MCF 10A (cell line): ENCODE measurements at places on chromosomes 1 and 21. TPM values are rescaled to one million over a fixed set of nuclear protein-coding genes. Genes with fewer than 3 reads are reported as not detected.

DNA sequence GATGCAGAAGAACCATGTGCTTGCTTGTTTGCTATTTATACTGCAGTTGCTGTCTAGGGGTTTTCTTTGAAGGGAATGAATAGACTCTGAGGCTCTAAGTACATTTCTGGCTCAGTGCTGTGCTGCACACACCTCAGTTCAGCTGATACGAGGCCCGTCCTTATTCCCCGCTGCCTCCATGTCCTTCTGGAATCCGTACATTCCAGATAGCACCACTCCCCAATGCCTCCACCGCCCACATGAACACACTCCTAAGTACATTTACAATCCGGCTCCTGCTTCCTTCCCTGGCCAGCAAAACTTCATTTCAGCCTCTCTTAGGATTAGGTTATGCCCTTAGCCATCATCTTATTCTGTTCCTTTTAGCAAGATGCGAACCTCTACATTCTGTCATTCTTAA, 57.1 kb downstream of the KCNC4 start:
- peaks cover 16% of the 10 kb centered on the region for H3K27me3 ChIP-seq
- no peak overlapping the region for H3K27ac ChIP-seq
- H3K4me1 ChIP-seq = peaks cover 12% of the 10 kb centered on the region
- DNase-seq = no peak
- no peak overlapping the region for H3K4me3 ChIP-seq
- no peaks in the 10 kb centered on the region for H3K36me3 ChIP-seq

DNA sequence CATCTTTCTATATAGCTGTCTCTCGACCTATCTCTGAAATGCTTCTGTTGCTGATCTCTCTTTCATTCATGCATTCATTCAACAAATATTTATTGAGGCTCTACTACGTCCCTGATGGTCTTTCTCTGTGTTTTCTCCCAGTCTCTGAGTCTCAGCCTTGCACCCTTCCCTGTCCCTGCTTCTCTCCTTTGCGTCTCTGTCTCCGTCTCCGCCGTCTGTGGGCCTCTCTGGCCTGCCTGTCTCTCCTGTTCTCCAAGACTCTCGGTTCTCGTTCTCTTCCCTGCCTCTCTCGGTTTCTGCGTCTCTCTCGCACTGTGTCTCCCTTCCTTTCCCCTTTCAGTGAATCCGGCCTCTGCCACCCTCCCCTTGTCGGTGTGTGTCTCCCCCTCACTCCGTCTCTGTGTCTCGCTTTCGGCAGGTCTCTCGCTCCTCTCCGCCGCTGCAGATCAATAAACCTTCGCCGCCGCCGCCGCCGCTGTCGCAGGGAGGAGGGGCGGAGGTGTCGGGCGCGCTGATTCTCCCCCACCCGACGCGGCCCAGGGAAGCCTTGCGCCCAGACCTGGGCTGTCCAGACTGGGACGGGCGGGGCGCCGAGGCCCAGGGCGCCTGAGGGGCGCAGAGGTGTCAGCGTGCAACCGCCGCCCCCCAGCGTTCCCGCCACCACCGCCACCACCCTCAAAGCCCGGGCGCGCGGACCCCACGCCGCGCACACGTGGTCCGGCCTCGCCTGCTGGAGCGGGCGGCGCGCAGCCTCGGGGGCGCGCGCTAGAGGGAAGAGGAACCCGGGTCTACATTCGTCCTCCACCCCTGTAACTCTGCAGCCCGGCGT, 3.0 kb downstream of the EFNA3 start:
- H3K36me3 ChIP-seq = no peaks in the 10 kb centered on the region
- H3K4me3 ChIP-seq = peak overlapping the region; percentile 0
- H3K4me1 ChIP-seq = peaks cover 52% of the 10 kb centered on the region
- no peak for DNase-seq
- no peak overlapping the region for H3K27ac ChIP-seq
- peaks cover 30% of the 10 kb centered on the region for H3K27me3 ChIP-seq

- no peak overlapping the region for H3K27ac ChIP-seq
- no peak overlapping the region for H3K4me3 ChIP-seq
- H3K27me3 ChIP-seq = no peaks in the 10 kb centered on the region
- DNase-seq = peak; percentile 73
These were observed 73.9 kb upstream of the VTCN1 start for GRCh38 chr1:117284399-117285215.

DNA sequence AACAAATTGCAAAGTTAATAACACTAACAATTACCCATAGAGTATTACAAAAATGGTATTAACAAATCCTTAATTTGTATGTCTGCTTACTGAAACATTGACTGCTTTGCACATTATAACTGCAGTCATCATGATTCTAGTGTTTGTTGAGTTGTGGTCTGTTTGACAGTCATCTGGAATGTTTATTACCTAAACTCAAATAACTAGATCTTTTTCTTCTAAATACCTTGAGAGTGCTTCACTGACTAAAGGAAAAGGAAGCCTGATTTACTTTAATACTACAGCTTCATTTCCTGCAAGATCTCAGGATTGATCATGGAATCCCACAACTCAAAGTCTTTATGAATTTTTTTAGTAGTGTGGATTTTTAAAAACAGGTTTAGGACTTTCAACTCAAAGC, 70.0 kb downstream of the HMCN1 start:
- no peaks in the 10 kb centered on the region for H3K36me3 ChIP-seq
- no peak overlapping the region for H3K27ac ChIP-seq
- no peaks in the 10 kb centered on the region for H3K4me1 ChIP-seq
- no peaks in the 10 kb centered on the region for H3K27me3 ChIP-seq

GRCh38 chr1:159800177-159800930, 1.8 kb upstream of the FCRL6 start:
- no peaks in the 10 kb centered on the region for H3K27me3 ChIP-seq
- H3K4me3 ChIP-seq = no peak overlapping the region
- H3K4me1 ChIP-seq = peaks cover 6% of the 10 kb centered on the region
- no peak overlapping the region for H3K27ac ChIP-seq

GRCh38 chr1:243542739-243543415, 287.0 kb downstream of the SDCCAG8 start:
- no peaks in the 10 kb centered on the region for H3K4me1 ChIP-seq
- no peaks in the 10 kb centered on the region for H3K27me3 ChIP-seq
- no peak overlapping the region for H3K4me3 ChIP-seq
- no peaks in the 10 kb centered on the region for H3K36me3 ChIP-seq
- peak; percentile 57 for DNase-seq

- no peak for DNase-seq
- no peak overlapping the region for H3K4me3 ChIP-seq
- no peaks in the 10 kb centered on the region for H3K4me1 ChIP-seq
- H3K27ac ChIP-seq = no peak overlapping the region
- H3K27me3 ChIP-seq = peaks cover 61% of the 10 kb centered on the region
These were observed 18.0 kb downstream of the CD247 start for GRCh38 chr1:167500283-167500860.

- peaks cover 37% of the 10 kb centered on the region for H3K4me1 ChIP-seq
- DNase-seq = peak; percentile 36
- no peaks in the 10 kb centered on the region for H3K27me3 ChIP-seq
- no peak overlapping the region for H3K4me3 ChIP-seq
These were observed 45.7 kb downstream of the ACOT7 start for GRCh38 chr1:6347641-6348487.

GRCh38 chr21:32367158-32367557, 25.7 kb downstream of the URB1 start:
- H3K4me3 ChIP-seq = no peak overlapping the region
- peaks cover 20% of the 10 kb centered on the region for H3K4me1 ChIP-seq
- DNase-seq = no peak
- peak overlapping the region; percentile 63 for H3K27ac ChIP-seq
- H3K36me3 ChIP-seq = peaks cover 97% of the 10 kb centered on the region

GRCh38 chr1:77040826-77041225, 173.5 kb downstream of the ST6GALNAC5 start:
- no peak overlapping the region for H3K4me3 ChIP-seq
- no peak for DNase-seq
- H3K27ac ChIP-seq = peak overlapping the region; percentile 89
- H3K36me3 ChIP-seq = peaks cover 6% of the 10 kb centered on the region
- H3K4me1 ChIP-seq = peaks cover 51% of the 10 kb centered on the region
- H3K27me3 ChIP-seq = no peaks in the 10 kb centered on the region

DNA sequence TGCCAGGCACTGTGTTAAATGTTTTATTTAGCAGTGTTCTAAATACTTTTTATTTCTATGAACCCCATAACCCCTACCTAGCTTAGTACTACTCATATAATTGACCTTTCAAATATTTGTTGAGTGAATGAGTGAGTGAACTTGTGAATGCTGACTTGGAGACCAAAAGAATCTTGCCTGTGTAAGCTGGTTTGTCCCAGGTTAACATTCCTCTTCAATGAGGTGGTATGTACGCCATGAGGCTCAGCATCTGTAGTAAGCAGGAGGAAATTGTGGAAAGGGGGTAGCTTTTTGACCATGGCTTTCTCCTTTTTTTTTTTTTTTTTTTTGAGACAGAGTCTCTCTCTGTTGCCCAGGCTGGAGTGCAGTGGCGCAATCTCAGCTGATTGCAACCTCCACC, 14.6 kb downstream of the MED18 start:
- no peaks in the 10 kb centered on the region for H3K36me3 ChIP-seq
- H3K27me3 ChIP-seq = no peaks in the 10 kb centered on the region
- no peak overlapping the region for H3K4me3 ChIP-seq
- H3K4me1 ChIP-seq = no peaks in the 10 kb centered on the region
- H3K27ac ChIP-seq = no peak overlapping the region

GRCh38 chr21:39483917-39484316, 32.1 kb downstream of the SH3BGR start:
- no peak for DNase-seq
- H3K27ac ChIP-seq = no peak overlapping the region
- H3K4me3 ChIP-seq = no peak overlapping the region
- H3K36me3 ChIP-seq = no peaks in the 10 kb centered on the region

GRCh38 chr1:180365039-180365438, 135.0 kb downstream of the LHX4 start:
- H3K27ac ChIP-seq = no peak overlapping the region
- no peak overlapping the region for H3K4me3 ChIP-seq
- H3K27me3 ChIP-seq = no peaks in the 10 kb centered on the region
- peaks cover 13% of the 10 kb centered on the region for H3K4me1 ChIP-seq
- peak; percentile 30 for DNase-seq
- H3K36me3 ChIP-seq = no peaks in the 10 kb centered on the region

DNA sequence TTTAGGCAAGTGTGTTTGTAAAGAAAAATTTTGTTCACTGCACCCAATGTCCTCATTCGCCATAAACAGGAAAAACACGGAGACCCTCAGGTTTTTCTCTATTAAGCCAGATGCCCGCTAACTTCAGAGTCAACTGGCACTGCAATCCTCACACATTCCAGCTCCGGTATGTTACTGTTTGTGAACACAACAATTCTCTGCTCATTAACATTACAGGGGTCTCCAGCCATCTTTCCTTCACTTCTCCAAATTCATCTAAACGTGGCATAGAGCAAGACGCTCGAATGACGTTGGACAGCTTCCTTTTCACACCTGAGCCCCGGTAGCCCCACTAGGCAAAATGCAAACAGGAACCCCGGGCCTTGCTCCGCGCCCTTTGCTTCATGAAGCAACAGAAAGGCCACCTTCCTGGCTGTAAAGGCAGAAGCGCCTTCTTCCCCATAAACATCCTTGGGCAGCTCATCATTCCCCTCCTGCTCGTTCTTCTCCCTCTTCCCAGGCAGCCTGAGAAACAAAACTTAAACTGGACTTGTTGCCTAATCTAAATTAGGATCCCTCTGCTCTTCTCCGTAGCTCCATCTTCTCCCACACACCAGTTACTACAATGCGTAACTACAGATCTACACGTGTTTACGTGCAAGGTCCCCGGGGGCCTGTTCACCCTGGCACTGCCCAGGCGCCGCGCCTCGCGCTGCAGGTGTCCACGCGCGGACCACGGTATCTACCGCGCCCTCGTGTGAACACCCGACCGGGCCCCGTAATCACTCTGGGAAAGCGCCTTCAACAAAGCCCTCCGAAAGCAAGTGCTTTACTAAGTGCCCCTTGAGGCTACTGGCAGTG, 1.2 kb downstream of the LBR start:
- peak; percentile 66 for DNase-seq
- no peaks in the 10 kb centered on the region for H3K27me3 ChIP-seq
- H3K36me3 ChIP-seq = peaks cover 10% of the 10 kb centered on the region
- H3K4me1 ChIP-seq = peaks cover 48% of the 10 kb centered on the region

PDC gene
- not detected in 2 replicates for total RNA-seq

ERICH3 gene
- total RNA-seq = not detected in 2 replicates

FCRL4 gene
- total RNA-seq = not detected in 2 replicates

NHLH1 gene
- total RNA-seq = 0.12 and 0.20 TPM in 2 replicates

TP73 gene
- total RNA-seq = 0.37 and 0.82 TPM in 2 replicates
